ENCODE measurements at places on chromosomes 7 and 10.

- no peak for DNase-seq
Observed at GRCh38 chr7:143255564-143255963, 7.7 kb upstream of the GSTK1 start.

- DNase-seq, result no peak
Observed at GRCh38 chr10:82221601-82222149, 346.7 kb downstream of the NRG3 start.

DNA sequence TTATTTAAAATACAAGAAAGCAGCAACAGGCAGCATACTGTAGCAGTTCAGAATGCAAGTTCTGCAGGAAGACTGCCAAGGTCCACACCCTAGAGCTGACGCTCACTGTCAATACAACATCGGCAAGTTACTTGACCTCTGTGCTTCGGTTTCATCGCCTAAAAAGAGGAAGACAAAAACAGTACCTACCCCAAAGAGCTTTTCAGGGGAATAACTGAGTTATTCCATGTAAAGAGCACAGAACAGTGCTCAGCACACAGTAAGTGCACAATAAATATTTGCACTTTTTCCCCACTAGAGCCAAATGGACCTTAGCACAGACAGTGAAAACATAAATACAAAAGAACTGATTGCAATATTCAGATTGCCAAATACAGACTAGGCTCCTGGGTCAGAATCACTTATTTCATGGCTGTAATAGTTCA is 88.6 kb downstream of the USP6NL start:
- no peak for DNase-seq

DNA sequence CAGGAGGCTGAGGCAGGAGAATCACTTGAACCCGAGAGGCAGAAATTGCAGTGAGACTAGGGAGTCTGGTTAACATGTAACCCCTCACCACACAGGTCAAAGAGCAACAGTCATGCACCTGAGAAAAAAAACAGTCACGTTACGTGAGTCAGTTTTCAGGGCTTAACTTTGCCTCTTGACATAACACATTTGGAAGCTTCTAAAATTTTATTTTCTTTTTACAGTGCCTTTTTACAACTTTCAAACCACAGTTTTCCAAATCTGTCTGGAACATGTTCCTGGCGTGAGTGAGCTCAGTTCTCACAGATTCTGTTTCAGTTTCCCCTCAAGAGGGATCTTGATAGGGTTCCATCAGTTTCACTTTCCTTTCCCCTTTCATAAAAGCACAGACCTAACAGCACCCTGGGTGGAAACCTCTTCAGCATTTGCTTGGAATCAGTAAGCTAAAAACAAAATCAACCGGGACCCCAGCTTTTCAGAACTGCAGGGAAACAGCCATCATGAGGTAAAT is 4.4 kb downstream of the IFIT3 start:
- no peak for DNase-seq

- DNase-seq, result peak; percentile 96
Observed at GRCh38 chr10:43362191-43362839, 9.1 kb upstream of the FXYD4 start.

DNA sequence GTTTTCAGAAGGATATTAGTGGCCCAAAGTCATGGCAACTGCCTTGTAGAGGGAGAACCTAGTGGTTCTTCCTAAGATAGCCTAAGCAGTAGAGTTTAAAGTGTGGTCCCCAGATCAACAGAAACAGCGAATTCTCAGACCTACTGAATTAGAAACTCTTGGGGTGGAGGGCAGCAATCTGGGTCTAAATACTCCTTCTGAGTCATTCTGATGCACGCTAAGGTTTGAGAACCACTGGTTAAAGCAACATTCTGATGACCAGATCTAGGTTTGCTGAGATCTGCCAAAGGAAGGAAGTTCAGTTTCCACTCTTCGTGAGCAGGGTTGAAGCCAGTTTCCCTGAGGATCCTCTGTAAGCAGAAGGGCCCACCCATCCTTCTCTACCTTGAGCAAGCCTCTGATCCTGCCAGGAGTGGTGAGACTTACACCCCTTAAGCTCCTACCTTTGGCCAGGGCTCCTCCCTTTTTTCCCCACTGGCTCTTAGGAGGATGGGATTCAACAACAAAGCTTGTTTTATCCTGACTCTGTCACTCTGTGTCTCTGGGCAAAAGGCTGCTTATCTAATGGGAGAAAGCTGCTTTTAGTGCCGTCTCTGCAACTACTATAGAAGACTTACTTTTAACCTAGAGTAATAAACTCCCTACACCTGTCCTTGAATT is 26.8 kb upstream of the TRUB1 start:
- DNase-seq, result no peak

GRCh38 chr10:6033954-6034353 is 28.2 kb downstream of the IL2RA start:
- no peak for DNase-seq

DNA sequence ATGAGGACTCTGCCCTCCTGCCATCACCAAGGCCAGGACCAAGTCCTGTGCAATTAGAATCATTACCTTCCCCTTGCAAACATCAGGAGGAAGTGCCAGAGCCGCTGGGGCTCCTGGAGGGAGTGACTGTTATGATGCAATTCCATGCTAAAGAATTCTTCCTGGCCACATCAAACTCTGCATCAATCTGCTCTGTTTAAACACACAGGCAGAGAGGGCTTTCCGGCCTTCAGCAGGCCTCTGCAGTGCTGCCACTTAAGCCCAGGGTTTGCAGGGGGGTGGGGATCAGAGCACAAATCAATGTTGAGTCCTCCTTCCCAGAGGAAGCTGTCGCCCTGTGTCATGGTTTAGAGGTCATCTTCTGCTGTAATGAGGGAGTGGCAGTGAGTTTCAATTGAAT is 58.1 kb downstream of the CTBP2 start:
- DNase-seq, result no peak

DNA sequence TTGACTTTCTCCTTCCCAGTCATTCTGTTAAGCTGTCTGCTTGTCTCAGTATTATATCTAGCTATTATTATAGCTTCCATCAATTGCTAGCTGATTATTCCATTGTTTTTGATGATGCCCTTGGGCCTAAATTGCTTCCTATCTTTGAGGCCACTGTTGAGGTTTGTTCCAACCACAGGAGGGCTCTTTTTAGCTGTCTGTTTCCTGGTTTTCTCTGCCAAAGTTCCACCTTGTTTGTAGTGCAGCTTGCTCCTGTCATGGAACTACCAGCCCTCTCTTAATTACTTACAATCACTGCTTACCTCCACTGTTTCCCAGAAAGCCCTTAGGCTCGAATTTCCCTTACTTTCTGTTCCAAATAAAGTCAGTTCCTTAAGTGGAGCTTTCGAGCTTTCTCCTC is 118.7 kb upstream of the SEC61G start:
- no peak for DNase-seq

DNA sequence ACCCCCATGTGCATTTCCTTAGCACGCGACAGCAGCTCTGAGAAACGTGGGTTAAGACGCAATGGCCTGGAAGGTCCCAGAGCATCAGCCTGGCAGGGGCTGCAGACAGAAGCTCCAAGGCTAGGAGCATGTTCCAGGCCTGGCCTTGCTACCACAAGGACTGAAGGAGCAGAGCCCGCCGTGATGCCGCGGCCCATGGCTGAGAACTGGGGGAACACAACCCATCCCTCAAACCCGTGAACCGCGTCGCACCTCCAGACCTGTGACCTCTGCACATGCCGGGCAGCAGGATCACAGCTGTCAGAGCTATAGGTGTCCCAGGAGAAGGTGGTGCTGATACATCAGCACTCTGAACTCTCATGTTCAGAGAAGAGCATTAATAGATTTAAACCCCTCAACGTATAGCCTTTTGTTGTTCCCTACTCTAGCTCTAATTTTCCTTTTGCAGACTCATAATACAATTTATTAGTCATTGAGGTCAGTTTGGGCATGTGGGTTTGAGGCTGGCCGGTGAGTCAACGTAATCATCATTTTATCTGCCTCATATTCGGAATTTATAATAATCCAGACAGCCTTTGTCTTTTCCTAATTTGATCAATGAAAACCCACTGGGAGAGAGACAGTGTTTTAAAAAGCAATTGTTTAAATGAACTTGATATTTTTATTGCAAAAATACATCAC is 222.5 kb upstream of the TCERG1L start:
- no peak for DNase-seq

- DNase-seq, result no peak
Observed at GRCh38 chr10:129331207-129331838, 135.7 kb upstream of the MGMT start.

DNA sequence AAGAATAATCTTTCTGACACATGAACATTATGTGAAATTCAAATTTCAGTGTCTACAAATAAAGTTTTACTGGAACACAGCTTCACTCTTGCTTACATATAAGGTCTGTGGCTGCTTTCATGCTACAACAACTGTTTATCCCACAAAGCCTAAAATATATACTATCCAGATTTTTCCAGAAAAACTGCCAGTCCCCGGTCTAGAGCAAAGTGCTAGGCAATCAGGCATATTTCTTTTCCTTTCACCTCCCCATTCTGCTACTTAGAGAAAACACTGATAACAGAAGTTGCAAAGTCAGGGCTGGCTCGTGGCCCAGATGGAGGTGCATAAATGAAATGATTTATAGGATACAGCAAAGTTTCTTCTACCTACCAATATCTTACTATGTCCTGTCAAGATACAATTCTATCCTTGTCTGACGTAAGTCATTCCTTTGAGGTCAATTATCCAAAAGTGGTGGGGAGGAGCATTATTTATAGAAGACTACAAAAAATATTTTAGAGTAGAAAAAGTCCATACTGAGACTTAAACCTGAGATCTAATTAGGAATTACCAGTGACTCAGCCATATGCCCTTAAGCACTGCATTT is 384.1 kb downstream of the NXPH1 start:
- no peak for DNase-seq

- DNase-seq, result no peak
Observed at GRCh38 chr10:59508296-59508695, 145.9 kb upstream of the FAM13C start.

DNA sequence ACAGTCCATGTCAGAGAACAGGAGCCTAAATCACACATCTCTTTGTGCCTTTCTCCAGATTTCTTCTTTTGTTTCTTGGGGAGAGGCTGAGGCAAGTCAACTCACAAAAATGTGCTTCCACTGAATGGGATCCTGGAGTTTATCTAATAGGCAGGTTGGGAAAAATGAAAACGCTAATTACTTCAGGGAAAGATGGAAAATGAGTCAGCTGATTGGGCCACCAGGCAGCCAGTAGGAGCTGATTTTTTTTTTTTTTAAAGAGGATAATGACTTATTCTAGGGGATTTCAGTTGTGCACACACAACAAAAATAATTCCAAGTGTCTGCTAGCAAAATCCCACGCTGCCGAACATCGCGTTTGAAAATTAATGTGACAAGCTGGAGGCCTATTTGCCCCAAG is 412.8 kb upstream of the ZMIZ1 start:
- DNase-seq, result no peak

GRCh38 chr10:60283397-60283796 is 106.3 kb downstream of the ANK3 start:
- DNase-seq, result no peak

DNA sequence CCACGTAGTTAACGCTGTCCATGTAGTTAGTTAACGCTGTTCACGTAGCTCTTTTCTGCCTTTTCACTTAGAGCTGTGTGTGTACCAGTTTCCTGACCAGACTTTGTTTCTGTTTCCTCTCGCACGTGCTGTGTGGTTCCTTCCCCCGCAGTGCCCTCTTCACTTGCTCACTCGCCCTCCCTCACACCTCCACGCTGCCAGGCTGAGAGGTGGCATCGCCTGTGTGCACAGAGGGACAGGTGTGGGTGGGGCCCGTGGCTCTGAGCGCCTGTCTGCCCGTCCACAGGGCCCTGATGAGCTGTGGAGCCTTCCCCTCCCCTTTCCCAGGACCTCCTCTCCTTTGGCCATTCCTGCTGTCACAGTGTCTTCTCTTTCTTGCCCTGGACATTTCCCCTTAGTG is 30.6 kb downstream of the WDR37 start:
- no peak for DNase-seq

DNA sequence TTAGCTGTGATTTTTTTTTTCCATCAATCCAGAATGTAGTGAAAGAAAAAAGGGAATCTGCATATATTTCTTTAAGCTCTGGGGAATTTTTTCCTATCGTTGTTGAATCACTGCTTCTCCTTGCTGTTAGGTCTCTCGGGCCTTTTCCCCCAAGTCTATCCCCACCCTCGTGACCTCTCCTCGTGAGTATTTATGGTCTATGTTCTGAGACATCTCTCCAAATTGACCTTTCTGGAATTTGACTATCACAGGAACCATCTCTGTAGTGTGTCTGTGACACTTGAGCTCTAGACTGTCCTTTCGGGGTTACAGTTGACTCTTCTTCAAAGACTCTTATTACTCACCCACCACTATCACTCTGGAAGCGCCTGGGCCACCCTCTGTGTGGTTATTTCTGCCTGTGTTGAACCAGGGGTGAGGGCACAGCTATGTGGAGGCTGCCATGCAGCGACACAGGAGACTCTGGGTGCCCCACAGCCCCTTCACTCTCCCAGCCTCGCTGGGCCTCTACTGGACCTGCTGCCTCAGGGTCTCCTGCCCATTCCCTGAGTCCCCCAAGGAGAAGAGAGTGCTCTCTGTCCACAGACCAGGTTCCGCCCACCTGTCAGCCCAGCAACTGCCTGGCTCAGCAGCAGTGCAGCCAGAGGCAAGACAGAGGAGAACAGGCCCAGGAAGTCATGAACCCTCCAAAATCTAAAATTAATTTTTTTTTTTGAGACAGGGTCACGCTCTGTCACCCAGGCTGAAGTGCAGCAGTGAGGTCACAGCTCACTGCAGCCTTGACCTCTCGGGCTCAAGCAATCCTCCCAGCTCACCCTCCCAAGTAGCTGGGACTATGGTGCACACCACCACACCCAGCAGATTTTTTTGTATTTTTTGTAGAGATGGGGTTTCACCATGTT is 45.7 kb upstream of the PTPRN2 start:
- no peak for DNase-seq

- no peak for DNase-seq
Observed at GRCh38 chr7:38830826-38831225, 78.2 kb downstream of the VPS41 start.

GRCh38 chr10:26251925-26252324 is 35.4 kb downstream of the GAD2 start:
- no peak for DNase-seq

- no peak for DNase-seq
Observed at GRCh38 chr7:15305002-15305600, 256.7 kb downstream of the AGMO start.

DNA sequence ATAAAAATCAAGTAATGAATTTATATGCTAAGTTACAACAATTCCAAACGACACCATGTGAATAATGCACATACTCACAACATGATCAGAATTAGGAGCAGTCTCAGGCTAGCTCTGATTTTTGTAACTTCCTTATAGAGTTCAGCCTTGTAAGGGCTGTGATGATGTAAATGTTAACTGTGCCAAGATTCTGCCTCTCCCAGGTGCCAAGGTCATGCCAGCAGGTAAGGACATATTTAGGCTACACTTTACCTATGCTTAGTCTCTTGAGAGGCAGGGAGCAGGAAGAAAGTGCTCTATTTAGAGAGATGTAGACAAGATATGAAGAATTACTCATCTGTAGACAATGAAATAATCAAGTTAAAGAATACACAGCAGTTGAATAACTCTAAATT is 53.6 kb upstream of the AGR3 start:
- no peak for DNase-seq

Data from activated CD4-positive, CD25-positive, alpha-beta regulatory T cell treated with anti-CD3 and anti-CD28 coated beads, Interleukin-2, amount 50 U/mL, for 72 hours (primary cell).